Activated CD4-positive, alpha-beta T cell treated with anti-CD3 and anti-CD28 coated beads, Interleukin-2, amount 10 ng/mL, durations not matched to agents 24 days and 14 days (primary cell): ENCODE measurements at places on chromosomes 16 and 17. TPM values are rescaled to one million over a fixed set of nuclear protein-coding genes. Genes with fewer than 3 reads are reported as not detected.

DNA sequence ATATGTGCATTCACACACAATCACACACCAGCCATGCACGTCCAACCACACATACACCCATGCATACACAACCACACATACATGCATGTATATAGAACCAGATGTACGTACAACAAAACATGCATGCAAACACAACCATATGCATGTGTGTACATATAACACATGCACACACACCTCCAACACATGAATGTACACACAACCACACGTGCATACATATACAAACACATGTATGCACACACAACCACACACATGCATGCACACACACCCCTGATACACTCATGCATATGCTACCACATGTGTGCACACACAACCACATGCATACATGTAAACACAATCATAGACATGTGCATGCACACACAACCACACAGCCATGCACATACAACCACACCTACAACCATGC, 52.0 kb upstream of the SDK2 start:
- no peak for DNase-seq

DNA sequence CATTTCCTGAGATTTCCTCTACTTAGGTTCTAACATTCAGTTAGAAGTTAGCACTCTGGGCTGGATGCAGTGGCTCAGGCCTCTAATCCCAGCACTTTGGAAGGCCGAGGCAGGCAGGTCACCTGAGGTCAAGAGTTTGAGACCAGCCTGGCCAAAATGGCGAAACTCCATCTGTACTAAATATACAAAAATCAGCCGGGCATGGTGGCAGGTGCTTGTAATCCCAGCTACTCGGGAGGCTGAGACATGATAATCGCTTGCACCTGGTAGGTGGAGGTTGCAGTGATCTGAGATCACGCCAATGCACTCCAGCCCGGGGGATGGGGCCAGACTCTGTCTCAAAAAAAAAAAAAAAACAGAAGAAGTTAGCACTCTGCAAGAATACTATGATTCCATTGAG, 1430.9 kb downstream of the CDH11 start:
- no peak for DNase-seq

- DNase-seq = peak; percentile 72
Observed at GRCh38 chr16:28202147-28202746, 9.5 kb downstream of the XPO6 start.

GRCh38 chr17:17789828-17790636, 46.8 kb downstream of the SREBF1 start:
- DNase-seq = no peak

GRCh38 chr17:55883149-55883548, 132.3 kb downstream of the PCTP start:
- DNase-seq = no peak

GRCh38 chr16:1032607-1033006, 39.9 kb upstream of the SSTR5 start:
- DNase-seq = no peak

DNA sequence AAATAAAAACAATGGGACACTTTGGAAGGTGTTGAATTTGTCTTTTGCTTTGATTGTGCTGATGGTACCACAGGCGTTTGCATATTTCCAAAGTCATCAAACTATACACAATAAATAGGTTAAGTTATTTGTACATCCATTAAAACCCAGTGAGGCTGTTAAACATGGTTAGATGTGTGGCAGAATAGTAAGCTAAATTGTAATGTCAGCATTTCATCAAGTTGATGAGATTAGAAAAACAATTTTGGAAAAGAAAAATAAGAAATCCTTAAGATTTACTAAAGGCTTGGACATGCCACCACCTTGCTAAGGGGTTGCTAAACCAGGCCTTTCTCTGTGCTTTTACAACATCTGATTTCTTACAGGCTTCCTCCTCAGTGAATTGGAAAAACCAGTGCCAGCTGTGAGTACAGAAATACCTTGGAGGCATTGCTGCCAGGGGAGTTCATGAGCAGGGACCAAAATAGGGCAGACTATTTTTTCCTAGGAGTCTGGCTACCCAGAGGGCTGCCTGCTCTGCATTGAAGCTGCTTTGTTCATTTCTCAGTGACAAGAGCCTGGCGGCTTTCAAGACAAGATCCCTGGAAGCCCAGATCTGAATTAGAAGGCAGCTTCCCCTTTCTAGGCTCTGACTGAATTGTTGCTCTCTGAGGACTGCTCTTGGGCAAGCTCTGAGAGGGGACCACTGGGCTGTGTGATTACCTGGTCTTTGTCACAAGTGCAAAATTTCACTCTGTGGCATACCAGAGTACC, 43.4 kb upstream of the CA10 start:
- DNase-seq = no peak

GRCh38 chr17:42917236-42917603, 16.6 kb downstream of the G6PC1 start:
- DNase-seq = no peak

- no peak for DNase-seq
Observed at GRCh38 chr16:13553453-13553985, 366.4 kb upstream of the ERCC4 start.

- no peak for DNase-seq
Observed at GRCh38 chr16:56354016-56354415, 71.3 kb downstream of the AMFR start.

TBC1D3 gene
- total RNA-seq = not detected in 2 replicates

DNA sequence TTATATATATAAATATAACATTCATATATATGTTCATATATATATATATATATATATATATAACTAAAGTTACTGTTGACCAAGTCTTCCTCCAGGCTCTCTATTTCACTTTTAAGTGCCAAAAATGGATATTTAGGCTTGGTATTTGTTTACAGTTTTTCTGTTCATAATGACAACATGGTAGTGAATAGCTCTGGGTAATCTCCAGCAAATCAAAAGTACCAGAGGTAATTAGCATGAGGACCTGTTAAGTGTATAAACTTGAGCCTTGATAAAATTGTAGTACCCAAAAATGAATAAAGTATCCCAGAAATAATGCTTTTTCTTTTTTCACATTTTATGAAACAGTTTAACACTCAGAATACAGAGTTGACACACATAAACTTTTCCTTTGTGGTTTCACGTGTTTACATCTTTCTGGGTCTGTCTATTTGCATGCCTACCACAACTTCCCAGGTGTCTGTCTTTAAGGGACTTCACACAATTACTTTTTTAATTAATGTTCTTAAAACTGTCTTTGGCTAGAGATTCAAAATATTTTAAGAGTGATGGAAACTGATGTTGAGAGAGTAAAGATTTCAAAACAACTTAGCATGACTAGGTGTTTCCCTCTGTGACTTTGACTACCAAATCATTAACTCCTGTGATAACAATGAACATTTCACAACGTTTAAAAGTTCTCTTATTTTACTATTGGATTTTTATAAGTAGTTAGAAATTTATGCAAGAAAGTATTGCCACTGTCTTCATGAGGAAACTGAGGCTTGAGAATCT, 47.9 kb downstream of the RABEP1 start:
- peak; percentile 59 for DNase-seq

GRCh38 chr17:68576137-68576536, 25.0 kb downstream of the FAM20A start:
- DNase-seq = no peak

GRCh38 chr16:13902677-13903076, 17.3 kb upstream of the ERCC4 start:
- no peak for DNase-seq

DNA sequence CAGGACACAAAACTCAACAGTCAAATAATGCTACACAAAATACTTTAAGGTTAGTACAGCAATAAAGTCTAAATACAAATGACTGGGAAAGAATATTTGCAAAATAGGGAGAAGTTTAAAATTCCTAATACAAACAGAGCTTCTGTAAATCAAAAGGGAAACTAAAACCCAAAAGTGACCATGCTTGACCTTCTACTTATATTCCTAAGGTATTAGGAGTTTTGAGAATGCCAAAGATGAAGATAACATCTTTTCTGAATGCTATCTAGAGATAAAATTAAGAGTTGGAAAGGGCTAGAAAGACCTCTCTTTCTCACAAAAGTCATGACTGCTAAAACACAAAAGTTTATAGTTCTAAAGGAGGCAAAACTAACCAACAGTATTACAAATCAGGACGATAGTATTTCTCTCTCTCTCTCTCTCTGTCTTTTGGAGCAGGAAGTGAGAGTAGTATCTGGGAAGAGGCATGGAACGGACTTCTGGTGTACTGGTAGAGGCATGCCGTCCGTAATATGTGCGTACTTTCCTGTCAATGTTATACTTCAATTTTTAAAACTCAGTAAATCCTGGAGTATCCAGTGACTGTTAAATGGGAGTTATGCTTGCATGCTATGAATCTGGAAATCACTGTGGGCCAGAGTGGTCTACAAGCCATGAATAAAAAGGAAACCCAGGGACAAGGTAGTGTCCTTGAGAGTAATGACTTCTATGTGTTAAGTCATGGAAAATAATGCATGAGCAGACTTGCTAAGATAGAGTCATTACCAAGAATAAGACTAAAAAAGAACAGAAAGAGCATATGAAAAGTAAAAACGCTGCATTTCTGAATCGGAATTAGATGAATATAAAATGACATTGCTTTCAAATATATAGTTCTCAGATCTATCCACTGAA, 49.7 kb upstream of the ANKFY1 start:
- no peak for DNase-seq

- no peak for DNase-seq
Observed at GRCh38 chr16:85673529-85674417, 15.0 kb downstream of the GINS2 start.

DNA sequence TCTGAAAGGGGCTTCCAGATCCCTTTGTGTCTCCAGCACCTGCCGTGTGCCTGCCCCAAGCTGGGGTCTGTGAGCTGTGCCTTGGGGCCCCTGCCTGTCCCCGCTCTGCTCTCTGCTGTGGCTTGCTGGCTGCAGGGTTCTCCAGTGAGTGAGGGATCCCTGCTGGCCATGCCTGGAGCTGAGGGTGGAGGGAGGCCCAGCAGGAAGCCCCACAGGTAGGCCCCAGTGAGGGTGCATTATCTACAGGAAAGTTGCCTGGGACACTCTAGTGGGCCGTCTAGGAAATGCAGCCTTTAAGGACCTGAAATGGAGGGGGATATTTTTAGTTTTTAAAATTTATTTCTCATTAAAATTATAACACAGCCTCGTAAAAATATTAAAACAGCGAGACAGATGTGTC, 50.9 kb downstream of the JPH3 start:
- DNase-seq = no peak

- no peak for DNase-seq
Observed at GRCh38 chr16:539901-540530, 12.5 kb downstream of the CAPN15 start.

DNA sequence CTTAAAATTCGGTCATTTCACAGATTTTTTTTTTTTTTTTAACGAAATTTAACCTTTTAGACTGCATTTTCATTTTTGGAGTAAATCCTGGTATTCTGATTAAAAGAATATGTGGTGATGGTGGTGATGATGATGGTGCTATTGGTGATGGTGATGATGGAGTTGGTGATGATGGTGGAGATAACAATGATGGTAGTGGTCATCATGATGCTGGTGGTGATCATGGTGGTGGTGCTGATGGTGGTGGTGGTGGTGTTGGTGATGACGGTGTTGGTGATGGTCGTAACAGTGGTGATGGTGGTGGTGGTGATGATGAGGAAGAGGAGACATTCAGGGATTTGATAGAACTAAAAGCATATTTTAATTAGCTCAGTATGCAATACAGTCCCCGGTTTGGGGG, 84.0 kb downstream of the TNRC6C start:
- no peak for DNase-seq

DNA sequence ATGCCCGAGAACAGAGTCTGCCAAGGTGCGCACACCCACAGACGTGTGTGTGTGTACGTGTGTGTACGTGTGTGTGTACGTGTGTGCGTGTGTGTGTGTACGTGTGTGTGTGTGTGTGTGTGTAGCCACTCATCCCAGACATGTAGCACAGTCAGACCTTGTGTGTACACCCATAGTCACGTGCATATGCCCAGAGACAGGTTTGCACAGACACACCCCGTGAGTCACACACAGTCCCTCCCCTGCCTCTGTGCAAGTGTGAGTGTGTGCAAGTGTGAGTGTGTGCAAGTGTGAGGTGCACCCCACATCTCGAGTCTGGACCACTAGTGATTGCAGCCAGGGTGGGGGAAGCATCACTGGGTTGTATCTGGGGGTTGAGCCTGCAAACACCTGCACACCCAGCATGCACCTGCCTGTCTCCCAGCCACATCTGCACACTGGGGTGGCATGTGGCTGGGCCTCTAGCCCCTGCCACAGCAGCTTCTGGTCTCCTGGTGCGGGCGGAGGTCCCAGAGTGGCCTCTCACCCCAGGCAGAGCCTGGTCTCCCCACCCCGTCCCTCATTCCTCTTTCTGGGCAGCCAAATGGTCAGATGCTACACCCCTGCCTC, 23.6 kb downstream of the BAHCC1 start:
- no peak for DNase-seq

DNA sequence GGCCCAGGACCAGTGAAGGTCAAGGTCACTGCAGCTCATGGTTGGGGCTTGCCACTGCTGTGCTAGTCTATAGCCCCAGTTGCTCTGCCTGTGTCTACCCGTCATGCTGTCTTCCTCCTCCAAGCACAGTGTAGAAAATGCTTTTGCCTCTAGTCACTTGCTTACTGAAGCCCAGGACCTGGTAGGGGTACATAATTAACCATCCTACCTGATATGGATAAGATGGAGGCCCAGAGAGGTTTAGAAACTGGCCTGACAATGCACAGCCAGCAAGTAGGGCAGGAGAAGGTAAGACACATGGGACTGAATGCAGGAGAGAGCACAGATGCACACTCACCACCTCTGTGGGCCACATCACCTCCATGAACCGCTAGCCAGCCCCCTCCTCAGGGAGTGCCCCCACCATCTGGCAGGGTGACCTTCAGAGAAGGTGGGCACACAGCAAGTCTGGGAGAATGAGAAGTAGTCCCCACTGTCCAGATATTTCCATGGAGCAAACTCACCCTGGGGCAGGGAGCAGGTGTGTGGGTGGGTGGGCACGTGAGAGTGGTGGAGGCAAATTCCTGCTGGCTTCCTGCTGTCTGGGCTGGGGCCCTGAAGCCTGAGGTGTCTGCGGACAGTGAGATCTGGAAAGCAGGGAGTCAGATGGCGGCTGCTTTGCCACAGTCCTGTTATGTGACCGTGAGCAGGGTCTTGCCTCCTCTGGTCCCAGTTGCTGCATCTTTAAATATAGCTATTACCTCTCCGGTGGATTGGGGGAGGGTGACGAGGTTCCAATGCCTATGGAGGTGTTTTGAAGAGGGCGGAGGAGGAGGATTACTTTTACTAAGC, 1.0 kb downstream of the CX3CL1 start:
- no peak for DNase-seq

AXIN2 gene
- 4.8 and 5.2 TPM in 2 replicates for total RNA-seq

DNA sequence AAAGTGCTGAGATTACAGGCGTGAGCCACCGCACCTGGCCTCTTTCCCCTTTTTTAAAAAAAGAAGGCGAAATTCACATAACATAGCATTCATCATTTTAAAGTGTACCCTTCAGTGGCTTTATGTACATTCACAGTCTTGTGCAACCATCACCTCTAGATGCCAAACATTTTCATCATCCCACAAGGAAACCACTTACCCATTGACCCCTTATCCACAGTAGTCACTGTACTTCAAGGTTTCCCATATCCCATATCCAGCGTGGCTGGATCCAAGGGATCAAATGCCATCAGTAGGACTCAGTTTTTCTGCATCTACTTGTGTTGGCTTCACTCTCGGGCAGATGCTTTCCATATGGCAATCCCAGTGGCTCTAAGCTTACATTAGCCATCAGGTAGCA, 50.3 kb downstream of the BMERB1 start:
- no peak for DNase-seq

IL21R gene
- total RNA-seq = 94.9 and 100 TPM in 2 replicates

TMEM92 gene
- total RNA-seq = 0.44 and 0.47 TPM in 2 replicates

GRCh38 chr17:64736804-64737492, 74.8 kb upstream of the SMURF2 start:
- DNase-seq = peak; percentile 86
